Activated effector memory CD4-positive, alpha-beta T cell treated with Interleukin-2 at 50 U/mL for 16 hours (primary cell): ENCODE measurements at places on chromosomes 5 and 9.

DNA sequence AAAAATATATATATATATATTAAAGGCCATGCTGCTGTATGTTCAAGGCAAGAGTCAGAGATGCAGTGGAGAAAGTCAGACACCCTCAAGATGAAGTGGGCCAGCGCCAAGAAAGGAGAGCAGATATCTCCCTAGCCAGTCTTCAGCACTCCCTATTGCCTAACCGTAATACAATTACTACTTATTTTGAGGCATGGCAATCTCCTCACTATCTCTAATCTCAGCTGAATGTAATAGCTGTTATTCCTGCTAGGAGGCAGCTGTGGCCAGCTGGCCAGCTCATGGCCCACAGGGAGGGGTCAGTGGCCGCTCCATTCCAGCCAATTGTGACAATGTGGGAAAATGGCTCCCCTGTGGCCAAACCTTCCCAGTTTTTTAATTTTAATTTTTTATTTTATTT is 87.5 kb upstream of the FBXW11 start:
- DNase-seq, result no peak

DNA sequence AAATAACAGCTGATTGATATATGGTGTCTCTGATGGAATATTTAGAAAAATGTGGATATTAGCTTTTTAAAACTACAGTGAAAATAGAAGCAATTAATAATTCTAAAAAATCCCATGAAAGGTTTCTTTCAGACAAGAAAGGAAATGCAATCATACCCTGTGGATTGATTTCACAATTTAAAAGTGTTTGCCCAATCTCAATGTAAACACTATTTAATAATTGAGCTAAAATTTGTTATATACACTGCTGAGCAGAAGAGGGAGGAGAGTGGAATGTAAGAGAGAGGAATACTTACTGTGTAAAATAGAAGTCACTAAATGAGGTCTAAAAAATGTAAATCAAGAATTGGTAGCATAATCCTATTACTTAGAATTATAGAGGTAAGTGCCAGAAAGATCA is 76.9 kb downstream of the FEM1C start:
- no peak for DNase-seq

DNA sequence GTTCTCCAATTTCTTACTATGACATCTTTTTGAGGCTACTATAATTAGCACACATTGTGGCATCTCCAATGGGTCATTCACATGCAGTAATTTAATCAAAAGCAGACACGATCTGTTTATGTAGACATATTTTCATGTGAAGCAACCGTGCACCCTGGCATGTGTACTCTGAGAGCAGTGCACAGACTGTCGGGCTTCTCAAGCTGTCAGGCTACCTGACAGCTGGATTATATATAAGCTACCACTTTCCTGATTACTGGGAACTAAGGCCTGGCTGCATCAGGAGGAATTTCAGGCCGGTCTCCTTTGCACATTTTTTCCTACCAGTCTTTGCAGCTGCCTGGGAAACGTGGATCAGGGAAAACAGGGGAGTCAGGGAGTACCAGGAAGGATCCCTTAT is 197.5 kb downstream of the MAPKAP1 start:
- no peak for DNase-seq

GRCh38 chr9:137580954-137581322 is 2.2 kb upstream of the DPH7 start:
- no peak for DNase-seq
